ENCODE measurements at places on chromosomes 6 and 20. TPM values are rescaled to one million over a fixed set of nuclear protein-coding genes. Genes with fewer than 3 reads are reported as not detected.

GRCh38 chr20:53352727-53353440 is 240.8 kb downstream of the ZNF217 start:
- H3K4me1 ChIP-seq: no peaks in the 10 kb centered on the region
- no peak for DNase-seq
- no peak overlapping the region for H3K4me3 ChIP-seq
- H3K27ac ChIP-seq: no peak overlapping the region

The SMLR1 gene
- total RNA-seq: not detected

The VNN1 gene
- total RNA-seq: not detected

GRCh38 chr20:5967469-5967868 is 17.0 kb downstream of the MCM8 start:
- no peaks in the 10 kb centered on the region for H3K27me3 ChIP-seq
- H3K36me3 ChIP-seq: no peaks in the 10 kb centered on the region
- DNase-seq: no peak
- no peaks in the 10 kb centered on the region for H3K4me1 ChIP-seq

The MOG gene
- not detected for total RNA-seq

DNA sequence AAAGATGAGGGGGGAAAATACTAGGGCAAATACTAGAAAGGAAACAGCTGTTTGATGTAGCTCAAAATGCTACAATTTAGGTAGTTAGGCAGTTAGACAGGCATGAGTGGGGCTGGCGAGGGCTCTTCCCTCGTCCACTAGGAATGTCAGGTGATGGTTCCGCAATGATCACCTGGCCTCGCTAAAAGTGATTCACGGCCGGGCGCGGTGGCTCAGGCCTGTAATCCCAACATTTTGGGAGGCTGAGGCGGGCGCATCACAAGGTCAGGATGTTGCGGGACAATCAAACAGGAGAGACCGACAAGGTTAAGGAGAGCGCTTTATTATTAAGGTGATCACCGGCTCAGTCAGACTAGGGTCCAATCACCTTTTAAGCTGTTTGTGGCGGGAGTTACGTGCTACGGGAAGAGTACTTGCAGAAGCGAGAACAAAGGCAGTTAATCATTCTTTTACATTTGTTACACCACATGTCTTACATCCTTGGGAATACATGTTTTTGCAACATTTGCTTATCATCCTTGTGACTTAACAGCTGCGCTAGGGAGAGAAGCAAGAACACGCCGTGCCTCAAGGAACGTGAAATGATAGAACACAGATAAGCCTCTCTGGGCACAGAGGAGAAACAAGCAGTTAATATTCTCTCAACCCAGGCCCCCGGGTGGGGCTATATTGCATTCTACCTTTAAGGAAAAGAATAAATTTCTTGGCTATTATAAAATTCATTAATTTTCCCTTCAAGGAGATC is 1025.4 kb downstream of the EYS start:
- H3K4me3 ChIP-seq: no peak overlapping the region
- H3K27me3 ChIP-seq: no peaks in the 10 kb centered on the region
- no peaks in the 10 kb centered on the region for H3K36me3 ChIP-seq
- DNase-seq: no peak
- no peak overlapping the region for H3K27ac ChIP-seq
- H3K4me1 ChIP-seq: no peaks in the 10 kb centered on the region

The PSORS1C2 gene
- not detected for total RNA-seq

DNA sequence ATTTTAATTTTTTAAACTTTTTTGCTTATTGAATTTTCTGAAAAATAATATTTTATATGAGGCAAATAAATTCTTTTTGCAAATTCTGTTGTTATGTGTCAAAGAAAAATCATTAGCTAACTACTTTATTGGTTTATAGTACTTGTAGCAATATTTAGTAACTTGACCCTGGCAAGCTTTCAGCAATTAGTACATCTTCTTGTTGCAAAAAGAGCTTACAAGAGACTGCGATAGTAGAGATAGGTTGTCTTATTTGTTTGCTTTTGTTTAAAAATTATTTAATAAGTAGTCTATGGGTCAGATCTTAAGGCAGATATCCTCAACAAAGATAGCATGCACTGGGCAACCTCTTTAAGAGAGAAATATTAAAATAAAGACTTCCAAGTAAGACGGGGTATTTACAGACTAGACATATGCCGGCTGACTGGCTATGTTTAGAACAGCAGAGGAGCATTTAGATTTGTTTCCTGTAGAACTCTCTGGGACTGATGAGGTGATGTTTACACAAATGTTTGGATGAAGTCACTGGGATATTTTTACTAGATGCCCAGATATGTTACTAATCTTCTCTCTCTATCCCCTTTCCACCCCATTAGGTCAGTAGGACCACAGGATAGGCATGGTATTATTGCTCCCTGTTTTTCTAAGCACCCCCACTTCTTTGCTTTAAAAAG is 25.0 kb downstream of the VGLL2 start:
- H3K27me3 ChIP-seq: no peaks in the 10 kb centered on the region
- DNase-seq: no peak
- no peaks in the 10 kb centered on the region for H3K36me3 ChIP-seq
- H3K4me1 ChIP-seq: no peaks in the 10 kb centered on the region

The PABPC1L gene
- total RNA-seq: not detected

- H3K27ac ChIP-seq: no peak overlapping the region
- no peak for DNase-seq
- no peaks in the 10 kb centered on the region for H3K27me3 ChIP-seq
- H3K4me1 ChIP-seq: no peaks in the 10 kb centered on the region
- no peaks in the 10 kb centered on the region for H3K36me3 ChIP-seq
These were observed 2.3 kb upstream of the TLDC2 start for GRCh38 chr20:36873498-36874189.

- H3K36me3 ChIP-seq: no peaks in the 10 kb centered on the region
- no peak overlapping the region for H3K27ac ChIP-seq
- H3K4me1 ChIP-seq: no peaks in the 10 kb centered on the region
- DNase-seq: no peak
- no peaks in the 10 kb centered on the region for H3K27me3 ChIP-seq
- H3K4me3 ChIP-seq: no peak overlapping the region
These were observed 270.7 kb upstream of the TAB2 start for GRCh38 chr6:149046822-149047246.

- no peak for DNase-seq
- H3K4me1 ChIP-seq: no peaks in the 10 kb centered on the region
- H3K27ac ChIP-seq: no peak overlapping the region
- H3K4me3 ChIP-seq: no peak overlapping the region
These were observed 45.4 kb downstream of the TULP4 start for GRCh38 chr6:158357570-158358216.

- no peak overlapping the region for H3K27ac ChIP-seq
- no peak overlapping the region for H3K4me3 ChIP-seq
- DNase-seq: no peak
- H3K27me3 ChIP-seq: no peaks in the 10 kb centered on the region
These were observed 46.8 kb upstream of the RREB1 start for GRCh38 chr6:7060769-7061516.

DNA sequence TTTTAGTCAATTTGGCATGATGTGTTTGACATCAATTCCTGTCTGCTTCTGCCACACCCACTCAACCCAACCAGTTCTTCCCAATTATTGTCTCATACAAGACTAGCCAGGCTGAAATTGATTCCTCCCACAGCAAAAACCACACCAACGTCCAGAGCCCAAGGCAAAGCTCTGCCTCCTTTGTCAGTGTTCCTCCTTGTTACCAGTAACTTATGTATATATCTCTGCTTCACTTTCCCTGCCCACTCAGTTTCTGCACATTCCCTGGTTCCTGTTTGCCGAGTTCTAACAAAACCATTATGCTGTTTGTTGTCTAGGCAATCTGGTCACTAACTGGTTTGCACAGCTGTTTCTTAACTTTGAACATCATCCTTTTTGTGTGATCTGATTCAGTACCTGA is 547.9 kb upstream of the PTCHD4 start:
- no peak overlapping the region for H3K27ac ChIP-seq
- no peak overlapping the region for H3K4me3 ChIP-seq
- no peaks in the 10 kb centered on the region for H3K36me3 ChIP-seq
- no peaks in the 10 kb centered on the region for H3K27me3 ChIP-seq
- H3K4me1 ChIP-seq: no peaks in the 10 kb centered on the region

DNA sequence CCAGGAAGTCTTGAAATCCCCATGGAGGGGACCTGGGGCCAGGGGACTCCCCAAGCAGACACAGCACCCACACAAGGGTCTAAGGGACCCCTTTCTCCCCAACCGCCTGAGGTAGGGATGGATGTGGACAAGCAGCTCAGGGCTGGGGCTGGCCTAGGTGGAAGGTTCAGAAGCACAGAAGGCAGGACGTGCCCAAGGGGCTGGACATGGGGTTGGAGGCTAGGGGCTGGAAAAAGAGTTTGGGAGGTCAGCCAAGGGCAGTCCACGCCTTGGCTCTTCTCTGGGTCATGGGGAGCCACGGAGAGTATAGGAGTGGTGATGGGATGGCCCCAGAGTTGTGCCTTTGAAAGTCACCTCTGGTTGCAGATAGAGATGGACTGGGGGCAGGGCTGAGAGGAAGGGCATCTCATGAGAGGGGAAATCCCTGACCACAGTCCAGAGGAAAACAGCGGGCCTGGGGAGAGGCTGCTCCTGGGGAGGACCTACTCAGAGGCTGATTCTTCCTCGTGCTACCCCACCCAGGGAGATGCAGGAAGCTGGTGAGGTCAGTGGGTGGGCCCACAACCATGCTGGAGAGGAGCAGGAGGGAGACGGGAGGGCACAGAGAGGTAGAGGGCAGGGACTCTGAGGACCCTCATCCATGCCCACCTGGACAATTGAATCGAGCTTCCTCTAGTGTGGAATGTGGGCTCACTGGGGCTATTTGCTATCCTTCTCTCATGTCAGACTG is 2.5 kb upstream of the HSPA12B start:
- no peak overlapping the region for H3K27ac ChIP-seq
- DNase-seq: no peak
- H3K27me3 ChIP-seq: no peaks in the 10 kb centered on the region
- H3K36me3 ChIP-seq: no peaks in the 10 kb centered on the region

DNA sequence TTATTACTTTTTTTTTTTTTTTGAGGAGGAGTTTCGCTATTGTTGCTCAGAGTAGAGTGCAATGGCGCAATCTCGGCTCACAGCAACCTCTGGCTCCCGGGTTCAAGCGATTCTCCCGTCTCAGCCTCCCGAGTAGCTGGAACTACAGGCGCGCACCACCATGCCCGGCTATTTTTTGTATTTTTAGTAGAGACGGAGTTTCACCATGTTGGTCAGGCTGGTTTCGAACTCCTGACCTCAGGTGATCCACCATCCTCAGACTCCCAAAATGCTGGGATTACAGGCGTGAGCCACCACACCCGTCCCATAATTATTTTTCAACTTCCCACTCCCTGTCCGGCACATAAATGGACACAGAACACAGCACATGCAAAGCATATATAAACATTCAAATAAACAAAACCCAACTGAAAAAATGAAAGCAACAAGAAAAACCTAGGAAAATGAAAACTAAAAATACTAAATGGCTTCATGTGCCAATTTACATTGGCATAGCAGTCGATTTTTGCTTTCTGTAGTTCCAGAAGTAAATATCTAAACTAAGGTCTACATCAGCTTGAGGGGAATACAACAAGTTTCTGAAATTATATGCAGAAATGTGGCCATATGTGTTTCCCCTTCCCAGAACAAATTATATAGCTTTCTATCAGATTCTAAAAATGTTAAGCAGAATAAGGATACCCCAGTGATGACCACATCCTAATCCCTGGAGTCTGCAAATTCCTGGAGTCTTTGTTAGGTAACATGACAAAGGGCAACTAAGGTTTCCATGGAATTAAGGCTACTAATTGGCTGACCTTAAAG is 113.9 kb downstream of the HFE start:
- no peaks in the 10 kb centered on the region for H3K4me1 ChIP-seq
- H3K27ac ChIP-seq: no peak overlapping the region
- H3K27me3 ChIP-seq: peaks cover 3% of the 10 kb centered on the region
- no peaks in the 10 kb centered on the region for H3K36me3 ChIP-seq

DNA sequence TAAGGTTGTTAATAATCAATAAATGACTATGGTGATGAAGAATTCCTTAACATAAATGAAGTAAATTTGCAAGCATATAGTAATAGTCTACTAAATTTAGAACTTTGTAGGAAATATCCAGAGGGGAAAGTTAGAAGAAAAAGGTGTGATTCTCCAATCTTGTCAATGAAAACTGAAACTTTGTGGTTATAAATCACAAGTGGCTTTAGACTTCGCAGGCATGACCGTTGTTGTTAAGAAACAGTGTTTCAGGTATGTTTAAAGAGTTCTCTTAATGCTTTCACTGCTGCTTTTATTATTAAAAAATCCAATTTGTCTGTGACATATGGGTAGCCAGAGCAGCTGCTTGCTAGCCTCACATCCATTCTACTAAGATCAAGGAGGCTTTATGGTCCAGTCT is 475.6 kb upstream of the ADGRB3 start:
- no peak overlapping the region for H3K4me3 ChIP-seq
- H3K27me3 ChIP-seq: no peaks in the 10 kb centered on the region
- no peaks in the 10 kb centered on the region for H3K4me1 ChIP-seq
- no peak for DNase-seq
- no peak overlapping the region for H3K27ac ChIP-seq

GRCh38 chr20:51628533-51629398 is 86.2 kb upstream of the NFATC2 start:
- no peaks in the 10 kb centered on the region for H3K36me3 ChIP-seq
- no peak for DNase-seq
- peaks cover 6% of the 10 kb centered on the region for H3K4me1 ChIP-seq
- H3K27ac ChIP-seq: peak overlapping the region; percentile 81
- H3K4me3 ChIP-seq: no peak overlapping the region
- H3K27me3 ChIP-seq: no peaks in the 10 kb centered on the region

The OR2H1 gene
- total RNA-seq: not detected

- H3K4me1 ChIP-seq: no peaks in the 10 kb centered on the region
- no peak for DNase-seq
- no peaks in the 10 kb centered on the region for H3K27me3 ChIP-seq
- H3K4me3 ChIP-seq: no peak overlapping the region
These were observed 130.3 kb upstream of the BMP2 start for GRCh38 chr20:6637160-6637579.

Measured in uterus (tissue), 4 donors.